NCI-H524 (cell line): ENCODE measurements at places on chromosomes 2 and 18.

DNA sequence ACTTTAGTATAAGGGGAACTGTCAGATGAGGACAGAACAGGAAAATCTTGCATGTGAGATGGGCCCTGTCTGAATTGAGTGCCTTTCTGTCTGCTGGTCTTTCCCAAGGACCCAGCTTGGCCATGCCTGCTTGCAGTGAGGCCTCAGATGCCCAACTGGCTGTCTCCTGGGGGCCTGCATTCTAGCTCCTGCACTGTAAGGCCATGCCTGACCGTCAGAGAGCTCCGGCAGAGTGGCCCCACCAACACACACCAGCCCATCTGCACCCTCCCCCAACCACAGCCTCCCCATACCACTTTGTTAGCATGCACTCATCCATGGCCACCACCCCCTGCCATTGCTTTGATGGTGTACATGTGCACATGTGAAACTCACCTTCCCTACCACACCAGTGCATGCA is 190.4 kb upstream of the RPRM start:
- DNase-seq: no peak

DNA sequence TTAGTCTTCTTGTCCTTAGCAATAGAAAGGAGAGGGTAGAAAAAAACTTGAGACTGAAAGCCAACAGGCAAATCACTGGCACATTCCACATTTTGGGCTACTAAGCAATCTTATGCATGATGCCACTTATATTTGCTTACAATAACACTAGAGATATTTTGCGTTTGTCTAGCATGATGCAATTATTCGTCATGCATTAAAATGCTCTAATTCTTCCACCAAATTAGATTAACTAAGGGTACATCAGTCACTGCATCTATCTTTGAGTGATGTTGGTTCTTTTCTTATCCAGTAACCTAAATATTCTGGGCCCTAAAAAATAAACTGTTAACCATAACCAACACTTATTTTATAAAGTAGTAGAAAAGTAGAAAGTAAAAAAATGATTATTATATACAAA is 1311.7 kb upstream of the CDH2 start:
- DNase-seq: no peak

DNA sequence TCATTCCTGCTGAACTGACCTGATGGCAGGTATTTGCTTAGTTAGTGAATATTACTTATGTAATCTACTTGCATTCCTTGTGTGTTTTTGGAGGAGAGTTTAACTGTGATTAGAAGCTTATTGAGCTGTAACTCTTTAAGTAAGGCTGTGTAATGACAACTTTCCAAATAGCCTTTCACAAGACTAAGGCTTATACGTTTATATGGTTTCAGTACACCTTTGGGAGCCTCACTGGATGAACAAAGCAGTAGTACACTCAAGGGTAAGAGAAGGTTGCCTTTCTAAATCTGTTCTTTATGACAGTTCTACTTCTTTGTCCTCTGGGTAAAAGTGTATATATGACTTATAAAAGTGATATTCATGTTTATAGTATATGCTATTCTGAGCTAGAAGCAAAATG is 4.3 kb downstream of the ITPRID2 start:
- DNase-seq: no peak

GRCh38 chr18:70181015-70181414 is 24.5 kb downstream of the RTTN start:
- DNase-seq: no peak

DNA sequence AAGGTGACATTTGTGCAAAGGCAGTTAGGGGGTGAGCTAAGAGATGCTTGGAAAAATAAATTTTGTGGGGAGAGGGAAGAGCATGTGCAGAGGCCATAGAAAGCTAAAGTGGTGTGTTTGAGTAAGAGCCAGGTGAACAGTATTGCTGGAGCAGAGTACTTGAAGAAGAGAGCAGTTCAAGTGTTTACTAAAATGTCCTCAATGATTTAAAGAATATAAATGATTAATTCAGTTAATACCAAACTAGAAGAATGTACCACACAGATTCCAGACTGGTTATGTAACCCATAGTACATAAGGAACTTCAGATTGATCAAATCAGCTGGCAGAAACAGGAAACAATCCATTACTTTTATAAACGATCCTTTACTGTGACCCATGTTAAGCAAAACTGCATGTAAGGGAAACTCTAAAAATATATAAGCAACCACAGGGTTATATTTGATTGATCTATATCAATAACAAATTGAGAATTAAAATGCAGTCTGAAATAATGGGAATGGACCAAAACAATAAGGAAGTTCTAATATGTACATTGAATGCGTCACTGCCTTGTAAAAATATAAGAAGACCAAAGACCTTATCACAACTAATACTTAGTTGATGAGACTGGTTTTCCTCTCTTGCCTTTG is 76.9 kb downstream of the LDAH start:
- no peak for DNase-seq

DNA sequence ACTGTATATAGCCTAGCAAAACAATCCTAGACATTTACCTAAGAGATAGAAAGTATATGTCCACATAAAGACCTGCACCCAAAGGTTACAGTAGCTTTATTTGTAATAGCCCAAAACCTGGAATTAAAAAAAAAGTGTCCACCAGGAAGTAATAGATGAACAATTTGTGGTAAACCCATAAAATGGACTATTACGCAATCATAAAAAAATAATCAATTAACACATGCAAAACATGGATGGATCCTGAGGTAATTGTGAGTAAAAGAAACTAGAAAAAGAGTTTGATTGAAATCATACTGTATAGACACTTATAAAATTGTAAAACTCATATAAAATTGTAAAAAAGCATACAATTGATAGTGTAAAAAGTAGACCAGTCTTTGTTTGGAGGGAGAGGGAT is 673.0 kb upstream of the ZNF804A start:
- no peak for DNase-seq

GRCh38 chr18:6752202-6752860 is 22.8 kb downstream of the ARHGAP28 start:
- no peak for DNase-seq

DNA sequence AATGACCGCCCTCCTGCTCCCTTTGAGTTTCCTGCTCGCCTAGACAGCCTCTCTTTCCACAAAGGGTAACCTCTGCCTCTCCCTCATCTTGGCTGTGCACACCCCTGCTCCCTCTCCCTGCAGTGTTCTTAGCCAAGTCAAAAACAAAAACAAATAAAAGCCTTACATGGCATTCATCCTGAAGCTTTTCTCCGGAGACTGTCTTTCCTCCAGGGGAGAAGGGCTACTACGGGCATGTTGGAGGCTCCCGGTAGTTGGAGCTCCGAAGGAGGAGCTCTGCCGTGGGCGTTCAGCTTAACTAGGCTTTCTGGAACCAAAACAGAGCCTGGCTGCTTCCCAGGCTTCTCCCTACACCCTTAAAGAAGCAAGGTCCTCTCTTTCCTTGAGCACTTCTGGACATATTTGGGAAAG is 104.2 kb downstream of the TPGS2 start:
- no peak for DNase-seq

GRCh38 chr2:3051266-3051665 is 326.4 kb downstream of the EIPR1 start:
- DNase-seq: no peak
